ENCODE measurements at places on chromosomes 1 and 21.

GRCh38 chr1:109906160-109906838 lies 4.3 kb upstream of the CSF1 start:
- no peak for DNase-seq

- DNase-seq, result no peak
Measured at GRCh38 chr1:54816951-54817350, 15.8 kb upstream of the TTC22 start.

GRCh38 chr1:50620680-50621329 lies 197.6 kb upstream of the DMRTA2 start:
- DNase-seq, result no peak

GRCh38 chr1:51910221-51911000 lies 31.9 kb upstream of the NRDC start:
- no peak for DNase-seq
